ENCODE measurements at places on chromosomes 3 and 15.

DNA sequence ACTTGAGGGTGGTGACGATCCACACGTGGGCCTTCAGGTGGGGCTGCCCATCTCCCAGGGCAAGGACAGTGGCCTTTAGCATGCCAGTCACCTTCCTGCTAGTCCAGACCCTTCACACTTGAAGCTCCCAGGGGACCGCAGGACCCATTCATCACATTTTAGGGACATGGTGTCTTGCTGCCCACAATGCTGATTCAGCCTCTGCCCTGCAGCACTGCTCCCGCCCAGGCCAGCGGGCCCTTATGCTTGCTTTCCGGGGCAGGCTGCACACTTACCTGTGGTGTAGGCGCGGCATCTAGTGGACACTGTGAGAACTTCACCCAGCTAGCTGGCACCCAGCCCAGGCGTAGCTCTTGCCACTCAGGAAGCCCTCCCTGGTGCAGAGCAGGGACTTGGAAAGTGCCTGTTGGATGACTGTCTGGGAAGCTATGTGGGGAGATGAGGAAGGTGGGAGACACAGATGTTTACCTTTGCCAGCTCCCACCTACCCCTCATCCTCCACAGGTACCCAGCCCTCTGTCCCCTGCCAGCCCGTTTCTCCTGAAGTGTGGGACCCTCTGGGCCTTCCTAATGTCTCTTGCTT lies 26.3 kb upstream of the NR2C2 start:
- DNase-seq = peak; percentile 86

DNA sequence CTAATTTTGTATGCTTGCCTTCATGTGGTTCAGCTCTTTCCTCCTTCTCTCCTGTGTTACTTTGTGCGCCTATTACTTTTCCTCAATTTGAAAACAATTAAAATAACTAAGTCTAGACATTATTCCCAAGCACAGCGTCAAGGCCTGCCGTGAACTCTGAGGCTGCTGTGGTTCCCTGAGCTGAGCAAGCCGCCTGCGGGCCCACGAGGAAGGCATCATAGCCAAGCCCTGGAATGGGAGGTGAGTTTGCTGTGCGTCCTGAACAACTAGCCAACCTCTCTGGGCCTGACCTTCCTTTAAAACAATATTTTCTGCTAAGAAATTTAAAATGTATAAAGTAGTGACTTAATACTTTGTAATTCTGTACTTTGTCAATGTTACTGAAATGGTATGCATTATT lies 327.2 kb downstream of the OCA2 start:
- no peak for DNase-seq

- no peak for DNase-seq
Observed at GRCh38 chr3:1469687-1470086, 376.9 kb downstream of the CNTN6 start.

GRCh38 chr3:127658234-127658633 lies 14.5 kb upstream of the ABTB1 start:
- DNase-seq = no peak

DNA sequence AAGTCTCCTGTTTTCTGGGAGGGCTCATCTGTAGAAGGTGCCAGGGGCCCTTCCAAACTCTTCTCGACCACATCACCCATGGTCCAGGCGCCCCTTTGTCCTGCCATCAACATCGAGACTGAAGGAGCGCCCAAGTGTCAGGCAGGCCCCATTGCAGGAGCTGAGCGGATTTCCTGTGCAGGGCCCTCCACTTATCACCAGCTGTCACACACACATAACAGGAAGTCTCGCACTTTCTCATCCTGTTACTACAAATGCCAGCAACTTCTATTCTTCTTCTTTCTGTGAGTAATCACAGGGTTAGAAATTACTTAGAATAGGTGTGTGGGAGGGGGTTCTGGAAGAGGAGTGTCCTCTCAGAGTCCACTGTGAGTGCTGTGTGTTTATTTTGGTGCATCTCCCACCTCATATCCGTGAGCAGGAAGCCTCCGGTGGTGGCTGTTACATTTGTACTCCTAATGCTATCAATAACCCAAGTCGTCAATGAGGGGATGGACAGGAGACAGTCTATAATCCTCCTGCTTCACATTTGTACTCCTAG lies at the start of gene KLHL6:
Gene KLHL6, minus strand, starts transcription at position 166 of the 541 bp plus-strand sequence. Its CDS starts 53 bp downstream, at position 113.
- DNase-seq = peak; percentile 97

GRCh38 chr3:10419637-10420232 lies 85.7 kb downstream of the ATP2B2 start:
- DNase-seq = no peak

DNA sequence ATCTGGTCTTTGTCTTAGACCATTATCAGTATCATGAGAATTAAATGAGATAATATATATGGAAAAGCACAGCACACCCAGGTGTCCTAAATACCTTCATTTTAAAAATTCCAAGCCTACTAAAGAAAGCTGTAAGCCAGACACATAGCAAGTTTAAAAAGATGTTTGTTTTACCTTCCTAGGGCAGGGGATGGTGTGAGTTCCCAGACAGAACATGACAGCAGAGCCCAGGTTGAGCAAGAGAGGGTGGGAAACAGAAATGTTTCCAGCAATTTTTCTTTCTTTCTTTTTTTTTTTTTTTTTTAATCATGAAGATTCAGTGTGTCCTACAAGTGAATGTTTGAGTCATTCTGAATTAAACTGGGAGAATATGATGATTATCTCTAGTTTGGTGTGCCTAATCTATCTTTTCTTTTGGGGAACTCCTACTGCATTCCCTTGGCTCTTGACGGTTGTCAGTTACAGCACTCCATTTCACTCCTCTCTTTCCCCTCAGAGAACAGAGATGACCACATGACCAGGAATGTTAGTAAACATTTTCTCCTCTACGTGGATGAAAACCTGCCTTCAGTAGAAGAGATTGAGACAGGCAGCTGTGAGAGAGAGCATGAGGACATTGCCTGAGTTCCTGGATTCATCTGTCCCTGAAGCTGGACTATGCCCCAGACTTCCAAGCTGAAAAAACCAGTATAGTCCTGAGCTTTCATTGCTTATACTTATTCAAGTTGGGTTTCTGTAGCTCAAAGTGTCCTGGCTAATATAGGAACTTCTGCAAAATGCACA lies 54.5 kb upstream of the ARL14 start:
- no peak for DNase-seq

Measured in Kasumi-1 (cell line).